ENCODE measurements at places on chromosomes 4 and X.

DNA sequence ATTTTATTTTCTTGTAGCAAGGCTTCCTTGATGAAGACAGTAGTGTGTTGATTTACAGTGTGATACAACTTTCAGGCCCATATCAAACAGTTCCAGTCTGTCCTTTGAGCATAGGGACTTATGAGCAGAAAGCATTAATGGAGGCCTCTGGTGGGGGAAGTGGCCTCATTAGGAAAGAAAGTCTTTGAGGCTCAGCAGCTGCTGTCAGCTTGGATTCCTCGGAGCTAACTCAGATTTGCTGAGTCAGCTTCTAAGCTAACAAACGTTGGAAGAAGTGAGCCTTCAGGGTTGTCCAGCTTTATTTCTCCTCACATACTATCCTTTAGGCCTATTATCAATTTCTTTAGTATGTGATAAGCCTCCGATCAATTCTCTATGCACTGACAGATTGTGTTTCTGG lies 15.8 kb upstream of the SFRP2 start:
- no peak for DNase-seq

- no peak for DNase-seq
Observed at GRCh38 chrX:45840411-45840950, 639.8 kb upstream of the DIPK2B start.

- no peak for DNase-seq
Observed at GRCh38 chr4:18321956-18322530, 300.5 kb upstream of the LCORL start.

GRCh38 chrX:125436855-125437254 lies 117.2 kb downstream of the TEX13C start:
- DNase-seq: no peak

- DNase-seq: no peak
Observed at GRCh38 chr4:38678078-38678477, 14.1 kb downstream of the KLF3 start.

- no peak for DNase-seq
Observed at GRCh38 chrX:138082251-138082650, 516.3 kb downstream of the ZIC3 start.

- DNase-seq: no peak
Observed at GRCh38 chrX:129779747-129780146, at the start of gene SASH3. Gene SASH3, plus strand, starts transcription at chrX:129779949. Its CDS starts 149 bp downstream, at chrX:129780098.

- DNase-seq: no peak
Observed at GRCh38 chr4:42416017-42416416, 18.7 kb downstream of the SHISA3 start.

DNA sequence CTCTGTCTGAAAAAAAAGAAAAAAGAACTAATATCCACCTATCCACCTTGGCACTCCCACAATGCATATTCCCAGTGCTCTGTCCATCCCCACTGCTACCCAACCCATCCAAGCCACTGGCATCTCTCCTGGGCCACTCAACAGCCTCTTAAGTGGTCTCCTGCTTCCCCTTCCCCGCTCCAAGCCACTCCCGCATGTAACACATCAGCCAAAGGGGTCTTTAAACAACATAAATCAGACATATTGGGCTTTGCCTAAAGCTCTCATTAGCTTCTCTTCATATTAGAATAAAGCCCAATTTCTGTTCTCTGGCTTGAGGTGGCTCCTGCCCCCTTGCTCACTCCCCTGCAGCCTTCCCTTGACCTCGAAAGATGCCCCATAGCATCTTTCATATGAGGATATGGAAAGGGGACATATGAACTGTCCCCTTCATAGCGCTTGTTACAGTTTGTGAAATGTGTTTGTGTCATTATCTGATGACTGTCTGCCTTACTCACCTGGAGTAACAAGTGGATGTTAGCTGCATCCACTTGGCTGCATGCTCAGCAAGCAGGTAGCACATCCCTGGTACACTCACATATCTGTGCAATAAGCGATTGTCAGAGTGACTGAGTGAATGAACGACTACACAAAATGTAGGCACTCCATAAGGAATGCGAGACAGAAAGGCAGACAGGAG lies 3.1 kb downstream of the BLOC1S4 start:
- no peak for DNase-seq

GRCh38 chr4:60709061-60709460 lies 491.1 kb upstream of the ADGRL3 start:
- no peak for DNase-seq

DNA sequence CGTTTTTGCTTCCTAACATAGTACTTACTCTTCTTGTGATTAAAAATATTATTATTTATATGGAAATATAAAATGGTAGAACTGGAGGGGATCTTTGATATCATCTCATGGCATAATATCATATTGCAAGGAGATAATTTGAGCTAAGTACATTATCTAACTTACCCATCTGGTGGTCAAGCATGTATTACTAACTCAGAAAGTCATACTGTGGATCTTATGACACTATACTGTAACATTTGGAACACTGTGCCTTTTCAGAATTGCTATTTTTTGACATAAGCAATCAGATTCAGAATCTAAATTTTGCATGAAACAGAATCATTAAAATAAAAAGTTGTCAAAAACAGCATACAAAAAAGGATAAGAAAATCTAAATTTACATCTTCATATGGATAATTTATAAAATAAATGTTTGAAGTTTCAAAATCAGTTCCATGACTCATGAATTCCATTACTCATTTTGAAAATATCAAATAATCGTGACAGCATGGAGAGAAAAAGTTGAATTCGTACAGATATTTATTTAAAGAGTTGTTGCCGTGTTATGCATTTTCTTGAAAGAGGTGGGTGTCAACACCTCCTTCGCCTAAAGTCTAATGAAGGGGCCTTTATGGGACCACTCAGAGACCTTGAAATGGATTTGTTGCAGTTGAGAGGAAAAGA lies 928.1 kb downstream of the PDHA2 start:
- no peak for DNase-seq

GRCh38 chr4:77636902-77637301 lies 31.3 kb downstream of the CXCL13 start:
- DNase-seq: no peak

DNA sequence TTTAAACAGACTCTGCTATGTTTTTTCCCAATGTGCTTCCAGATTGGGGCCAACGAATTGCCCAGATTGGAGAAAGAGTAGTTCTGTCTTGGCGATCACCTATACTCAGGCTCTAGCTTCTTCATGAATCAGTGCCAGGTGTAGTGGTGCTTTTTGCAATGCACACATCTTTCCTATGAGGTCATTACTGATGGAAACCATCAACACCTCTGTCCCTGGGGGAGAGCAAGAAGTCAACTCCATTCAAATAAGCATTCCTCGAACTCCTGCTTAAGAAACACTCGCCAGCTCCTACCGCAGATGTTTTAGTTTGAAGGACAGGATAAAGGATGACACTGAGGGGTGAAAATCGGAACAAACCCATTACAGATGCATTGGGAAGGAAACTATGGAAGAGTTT lies 156.5 kb upstream of the DKK2 start:
- no peak for DNase-seq

GRCh38 chr4:176052744-176053143 lies 12.9 kb upstream of the WDR17 start:
- no peak for DNase-seq

GRCh38 chr4:120636120-120636630 lies 286.4 kb downstream of the PRDM5 start:
- no peak for DNase-seq

DNA sequence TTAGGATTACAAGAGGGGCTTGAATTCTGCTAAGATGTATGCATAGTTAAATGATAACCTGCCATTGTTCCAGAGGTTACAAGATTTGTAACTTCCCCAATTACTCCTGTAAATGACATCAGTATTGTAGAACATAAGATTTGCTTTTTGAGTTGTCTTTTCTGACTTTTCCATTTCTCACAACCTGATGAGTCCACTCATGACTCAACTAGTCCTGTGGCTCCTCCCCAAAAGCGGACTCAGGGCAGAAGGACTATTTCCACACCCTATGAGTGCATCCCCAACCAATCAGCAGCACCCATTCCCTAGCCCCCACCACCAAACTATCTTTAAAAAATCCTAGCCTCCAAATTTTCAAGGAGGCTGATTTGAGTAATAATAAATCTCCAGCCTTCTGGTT lies 54.7 kb downstream of the HOPX start:
- no peak for DNase-seq

- no peak for DNase-seq
Observed at GRCh38 chr4:36255577-36255976, 11.3 kb upstream of the ARAP2 start.

- DNase-seq: no peak
Observed at GRCh38 chrX:38660395-38661102, 99.2 kb downstream of the TSPAN7 start.

- no peak for DNase-seq
Observed at GRCh38 chr4:107689912-107690587, 30.0 kb downstream of the PAPSS1 start.

DNA sequence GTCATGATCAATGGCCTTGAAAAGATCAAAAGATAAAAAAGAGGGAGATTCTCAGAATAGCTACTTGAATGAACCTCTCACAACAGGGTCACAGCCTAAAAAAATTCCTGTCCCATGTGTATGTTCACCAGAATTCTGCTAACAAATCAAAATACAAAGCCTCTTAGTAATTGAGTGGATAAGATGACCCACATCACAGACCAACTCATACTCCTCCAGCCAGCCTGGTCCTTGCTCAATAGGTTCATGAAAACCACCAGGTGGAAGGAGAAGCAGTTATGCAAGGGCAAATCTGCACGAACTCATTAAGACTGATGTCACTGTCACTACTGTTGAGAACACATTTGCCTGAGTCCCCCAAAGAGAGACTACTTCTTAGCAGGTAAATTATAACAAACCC lies 21.5 kb downstream of the WDFY3 start:
- no peak for DNase-seq

DNA sequence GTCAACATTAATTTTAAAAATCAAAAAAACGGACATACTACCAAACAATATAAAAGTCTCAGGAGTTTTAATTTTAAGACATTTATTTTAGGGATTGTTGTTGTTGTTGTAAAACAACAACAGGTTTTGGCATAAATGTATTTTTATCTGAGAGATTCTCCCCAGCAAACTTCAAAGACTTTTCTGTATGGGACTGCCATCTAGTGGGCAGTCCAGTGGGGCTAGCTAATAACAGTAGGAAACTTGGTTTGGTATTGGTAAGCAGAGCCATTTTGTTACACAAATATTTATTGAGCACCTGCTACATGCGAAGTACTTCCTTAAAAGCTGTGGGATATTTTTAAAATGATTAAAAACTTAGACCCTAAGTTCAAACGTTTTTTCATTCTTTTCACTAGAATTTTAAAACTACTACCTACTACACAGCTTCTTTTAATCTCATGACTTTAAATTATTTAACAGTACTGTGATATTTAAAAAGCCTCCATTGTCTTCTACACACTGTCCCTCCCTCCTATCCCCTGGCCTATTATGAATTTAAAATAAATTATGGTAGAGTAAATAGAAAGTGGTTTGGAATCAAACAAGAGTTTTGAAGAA lies 1028.4 kb upstream of the INTU start:
- DNase-seq: no peak

GRCh38 chr4:163554870-163555465 lies 60.5 kb downstream of the TMA16 start:
- no peak for DNase-seq

GRCh38 chr4:152588869-152589268 lies 53.0 kb upstream of the FBXW7 start:
- DNase-seq: no peak

GRCh38 chr4:54076673-54077072 lies 12.3 kb upstream of the CHIC2 start:
- DNase-seq: no peak

DNA sequence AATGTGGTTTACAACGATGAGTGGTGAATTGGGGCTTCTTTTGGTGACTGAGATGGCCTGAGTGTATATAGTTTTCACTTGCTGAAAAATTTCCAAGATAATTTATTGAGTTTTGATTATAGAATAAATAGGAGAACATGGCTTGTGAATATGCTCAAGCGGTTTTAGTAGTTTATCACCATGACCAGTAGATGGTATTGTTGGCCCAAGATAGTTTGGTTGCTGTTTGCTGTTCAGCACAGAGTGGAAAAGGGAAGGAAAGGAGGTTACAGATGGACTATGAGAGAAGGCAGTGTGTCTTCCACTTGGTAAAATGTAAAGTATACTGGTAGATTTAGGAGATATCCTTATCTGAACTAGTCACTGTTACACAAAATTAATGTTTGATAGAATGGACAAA lies 55.8 kb upstream of the POU4F2 start:
- no peak for DNase-seq

- DNase-seq: no peak
Observed at GRCh38 chrX:40722930-40723329, 12.4 kb downstream of the MED14 start.

- DNase-seq: no peak
Observed at GRCh38 chrX:119417842-119418241, 18.7 kb downstream of the SLC25A43 start.

DNA sequence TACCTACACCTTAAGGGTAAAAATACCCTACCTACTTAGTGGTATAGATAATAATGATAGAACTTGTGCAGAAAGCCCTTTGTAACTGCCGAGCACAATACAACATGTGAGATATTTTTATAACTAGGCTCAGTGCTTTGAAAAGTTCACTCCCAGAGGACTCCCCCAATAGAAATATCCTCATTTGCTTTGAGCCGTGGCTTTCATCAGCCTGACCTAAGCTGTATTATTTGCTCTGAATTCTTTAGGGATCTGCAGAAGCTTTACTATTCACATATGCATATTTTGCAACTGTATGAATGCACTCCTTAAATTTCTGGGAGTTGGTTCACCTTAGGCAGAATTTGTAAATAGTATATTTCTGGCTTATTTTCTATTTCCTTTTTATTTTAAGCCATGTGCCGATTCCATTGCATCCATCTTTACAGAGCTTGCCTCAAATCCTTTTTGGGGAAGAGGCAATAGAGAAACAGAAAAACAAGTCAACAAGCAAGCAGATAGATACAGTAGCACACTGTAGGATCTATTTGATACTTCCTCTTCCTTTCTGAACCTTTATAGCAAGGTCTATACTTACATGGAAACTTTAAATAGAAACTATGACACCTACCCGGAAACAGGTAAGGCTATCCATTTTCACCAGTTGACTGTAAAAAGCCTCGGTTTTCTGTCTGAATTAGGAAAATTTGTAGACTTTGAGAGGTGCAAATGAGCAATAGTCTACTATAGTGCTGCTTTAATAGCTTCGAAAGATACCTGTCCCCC lies 242.5 kb upstream of the VCX3A start:
- DNase-seq: no peak

GRCh38 chrX:140343226-140343868 lies 161.5 kb downstream of the SOX3 start:
- DNase-seq: no peak

GRCh38 chr4:155491336-155492120 lies 114.8 kb upstream of the MAP9 start:
- no peak for DNase-seq

DNA sequence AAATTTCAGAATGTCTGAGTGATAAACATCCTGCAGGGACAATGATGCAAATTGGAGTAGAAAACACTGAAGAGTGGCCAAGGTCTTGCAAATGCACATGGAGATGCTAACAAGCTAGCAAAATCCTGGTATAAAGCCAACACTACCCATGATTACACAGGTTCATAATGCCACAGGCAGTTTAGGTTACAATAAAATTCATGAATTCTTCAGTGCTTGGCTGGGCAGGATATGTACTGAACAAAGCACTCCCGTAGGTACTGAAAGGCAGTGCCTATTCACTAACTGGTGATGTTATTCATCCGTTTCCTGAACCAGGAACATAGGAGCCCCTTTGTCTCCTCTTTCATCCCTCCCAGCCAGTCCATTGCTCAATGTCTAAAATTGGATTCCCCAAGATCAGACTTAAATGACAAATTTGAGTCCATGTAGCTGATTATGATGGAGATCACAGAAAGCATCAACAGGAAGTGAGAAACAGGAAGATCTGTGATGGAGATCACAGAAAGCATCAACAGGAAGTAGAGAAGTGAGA lies 244.5 kb downstream of the DMD start:
- DNase-seq: no peak

- DNase-seq: no peak
Observed at GRCh38 chrX:43479070-43479469, 177.0 kb upstream of the MAOA start.
